ENCODE measurements at places on chromosomes 7 and 10.

GRCh38 chr7:110718503-110719205 lies 372.3 kb upstream of the LRRN3 start:
- DNase-seq: no peak

DNA sequence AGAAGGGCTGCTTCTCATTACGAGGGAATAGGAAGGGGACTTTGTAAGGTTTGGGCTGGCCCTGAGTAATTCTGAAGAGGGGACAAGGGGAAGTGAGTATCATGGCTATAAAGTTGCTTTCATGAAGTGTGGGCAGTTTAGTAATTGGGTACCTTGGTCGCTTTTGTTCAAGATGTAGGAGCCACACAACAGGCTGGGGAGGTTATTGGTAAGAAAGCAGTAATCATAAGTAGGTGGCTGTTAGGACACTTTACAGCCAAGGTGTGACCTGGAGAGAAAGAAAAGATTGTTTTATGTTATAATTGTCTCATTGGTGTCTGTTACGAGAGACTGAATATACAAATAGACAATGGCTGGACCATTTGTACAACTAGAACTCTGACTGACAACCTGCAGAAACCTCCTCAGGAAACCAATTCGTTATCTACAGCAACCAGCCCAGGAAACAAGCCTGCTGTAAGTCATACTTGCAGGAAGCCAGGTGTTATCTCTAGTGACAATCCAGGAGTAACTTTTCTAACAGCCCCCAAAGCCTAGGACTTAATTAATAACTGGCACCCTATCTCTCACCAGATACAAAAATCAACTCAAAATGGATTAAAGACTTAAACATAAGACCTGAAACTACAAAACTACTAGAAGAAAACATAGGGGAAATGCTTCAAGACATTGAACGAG lies 5.0 kb upstream of the CCM2 start:
- DNase-seq: no peak

GRCh38 chr7:116834815-116835504 lies 27.4 kb upstream of the CAPZA2 start:
- no peak for DNase-seq

DNA sequence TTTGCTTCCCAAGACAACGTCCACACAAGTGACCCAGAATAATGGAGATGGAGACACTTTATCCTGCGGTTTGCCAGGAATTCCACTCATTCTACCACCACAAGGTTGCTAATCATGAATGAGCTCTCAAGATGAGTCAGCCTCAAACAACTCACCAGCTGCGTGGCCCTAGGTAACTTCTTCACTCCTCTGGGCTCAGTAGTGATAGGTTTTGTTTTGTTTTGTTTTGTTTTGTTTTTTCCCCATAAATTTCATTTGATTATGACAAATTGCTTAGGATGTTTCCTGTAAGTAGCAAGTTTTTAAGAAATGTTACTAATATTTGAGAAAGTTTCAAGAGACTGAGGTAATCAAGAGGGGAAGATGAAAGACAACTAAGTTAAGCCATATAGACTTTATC lies 286.8 kb downstream of the PARD3 start:
- DNase-seq: no peak

DNA sequence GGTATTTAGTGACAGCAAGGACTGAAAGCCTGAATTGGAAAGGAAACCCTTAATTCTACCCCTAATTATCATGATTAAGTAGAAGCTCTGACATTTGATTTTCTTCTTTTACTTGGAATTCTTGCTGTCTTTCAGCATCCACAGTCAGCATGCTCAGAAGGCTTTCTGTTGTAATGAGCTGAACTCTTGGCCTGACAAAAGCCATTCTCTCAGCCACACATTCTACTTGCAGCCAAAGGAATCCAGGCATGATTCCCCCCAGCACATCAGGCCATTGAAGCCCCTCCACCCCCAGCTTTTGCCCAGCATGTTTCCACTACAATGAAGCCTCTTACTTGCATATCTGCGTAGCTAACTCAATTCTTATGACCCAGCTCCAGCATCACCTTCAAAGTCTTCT lies 94.3 kb upstream of the FRMD4A start:
- DNase-seq: no peak

- DNase-seq: no peak
Observed at GRCh38 chr7:32266932-32267475, 196.8 kb upstream of the PDE1C start.

DNA sequence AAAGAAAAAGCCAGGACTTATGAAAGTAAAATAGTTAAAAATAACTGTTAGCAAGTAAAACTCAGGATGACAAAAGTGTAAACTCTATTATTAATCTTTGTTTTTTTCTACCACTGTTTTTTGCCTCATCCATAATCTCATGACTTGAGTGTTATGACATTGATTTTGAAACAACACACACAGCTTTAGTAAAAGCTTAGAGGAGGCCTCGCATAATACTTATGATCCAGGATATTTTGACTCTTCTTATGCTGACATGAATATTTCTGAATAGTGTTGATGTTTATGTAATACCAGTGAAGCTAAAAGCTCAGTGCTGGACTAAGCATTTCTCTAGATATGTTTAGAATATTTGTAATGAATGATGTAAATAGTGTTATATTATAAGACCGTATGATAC lies 10.5 kb downstream of the KAT6B start:
- DNase-seq: no peak

DNA sequence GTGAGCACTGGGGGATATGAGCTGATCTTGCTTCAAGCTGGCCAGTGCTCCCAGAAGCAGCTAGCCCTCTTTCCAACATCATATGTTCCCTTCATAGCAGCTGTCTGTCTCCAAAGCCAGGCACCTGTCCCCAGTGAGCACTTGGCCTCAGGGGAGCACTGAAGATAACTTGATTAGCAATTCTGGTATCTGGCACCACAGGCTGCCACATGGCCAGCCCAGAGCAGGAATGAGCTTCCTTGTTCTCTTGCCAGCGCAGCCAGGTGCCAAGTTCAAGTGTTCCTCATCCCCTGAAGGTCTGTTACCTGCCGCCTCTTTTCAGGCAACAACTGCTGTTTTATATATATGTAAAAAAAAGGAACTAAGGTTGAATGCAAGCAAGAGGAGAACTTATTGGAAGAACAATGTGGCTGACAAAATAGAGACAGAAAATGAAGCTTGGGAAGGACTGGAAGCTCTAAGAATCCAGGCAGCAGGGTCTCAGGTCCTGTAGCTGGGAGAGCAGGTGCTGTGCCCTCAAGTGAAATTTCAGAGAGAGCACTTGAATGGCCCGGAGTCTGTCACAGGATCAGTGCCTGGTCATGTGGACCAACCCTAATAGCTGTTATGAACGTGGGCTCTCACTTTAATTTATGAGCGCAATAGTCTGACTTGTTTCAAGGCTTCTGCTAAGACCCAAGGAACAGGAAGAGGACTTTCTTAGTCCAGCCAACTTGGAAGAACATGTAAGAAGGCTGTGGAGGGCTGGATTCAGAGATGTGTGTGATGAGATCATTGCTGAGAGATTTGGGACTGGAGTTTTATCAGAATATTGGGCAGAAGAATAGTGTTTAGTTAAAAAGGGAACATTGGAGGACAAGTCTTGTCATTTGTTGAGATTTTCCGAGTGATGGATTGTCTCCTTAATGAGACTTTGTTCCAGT lies 267.2 kb downstream of the GLRX3 start:
- no peak for DNase-seq

DNA sequence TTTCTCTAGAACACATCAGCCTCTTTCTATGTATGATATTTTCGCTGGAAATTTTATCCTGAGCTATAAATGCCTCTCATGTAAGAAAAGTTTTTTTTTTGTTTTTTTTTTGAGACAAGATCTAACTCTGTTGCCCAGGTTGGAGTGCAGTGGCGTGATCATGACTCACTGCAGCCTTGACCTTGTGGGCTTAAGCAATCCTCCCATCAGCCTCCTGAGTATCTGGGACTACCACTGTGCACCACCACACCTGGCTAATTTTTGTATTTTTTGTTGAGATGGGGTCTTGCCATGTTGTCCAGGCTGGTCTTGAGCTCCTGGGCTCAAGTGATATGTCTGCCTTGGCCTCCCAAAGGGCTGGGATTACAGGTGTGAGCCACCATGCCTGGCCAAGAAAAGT lies 80.4 kb downstream of the ADK start:
- no peak for DNase-seq

DNA sequence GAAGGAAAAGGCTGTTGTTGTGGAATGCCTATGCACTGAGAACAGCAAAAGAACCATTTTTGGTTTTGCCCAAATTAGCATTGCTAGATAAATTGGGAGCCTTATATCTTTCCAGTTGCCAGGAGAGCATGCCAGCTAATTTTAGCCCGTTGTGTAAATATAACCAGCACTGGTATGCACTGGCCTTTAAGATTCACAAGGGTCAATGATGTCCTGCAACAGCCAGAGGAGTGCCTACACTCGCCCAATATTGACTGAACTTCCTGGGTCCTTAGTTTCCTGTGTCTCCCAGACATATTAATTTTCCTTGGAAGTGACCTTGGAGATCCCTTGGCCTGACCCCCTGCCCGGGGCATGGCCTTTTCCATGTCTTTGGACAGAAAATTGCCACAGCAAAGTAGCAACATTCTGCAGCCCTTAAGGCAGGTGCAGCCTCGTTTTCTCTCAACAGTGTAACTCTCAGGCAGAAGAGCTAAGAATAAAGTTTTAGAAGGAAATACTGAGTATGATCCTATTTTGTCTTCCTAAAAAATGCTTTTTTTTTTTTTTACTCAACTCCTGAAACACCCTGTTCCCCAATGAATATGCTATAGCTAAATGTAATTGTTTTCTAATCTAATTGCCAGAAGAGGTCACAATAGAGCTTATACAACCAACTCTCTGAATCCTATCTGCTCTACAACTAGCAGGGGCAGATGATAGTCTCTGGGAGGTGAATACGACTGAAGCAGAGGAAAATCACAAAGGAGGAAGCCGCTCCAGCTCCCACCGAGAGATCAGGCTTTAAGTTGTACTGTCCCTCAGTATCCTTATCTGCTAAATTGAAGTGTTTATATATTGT lies 131.9 kb upstream of the PCGF5 start:
- DNase-seq: no peak

DNA sequence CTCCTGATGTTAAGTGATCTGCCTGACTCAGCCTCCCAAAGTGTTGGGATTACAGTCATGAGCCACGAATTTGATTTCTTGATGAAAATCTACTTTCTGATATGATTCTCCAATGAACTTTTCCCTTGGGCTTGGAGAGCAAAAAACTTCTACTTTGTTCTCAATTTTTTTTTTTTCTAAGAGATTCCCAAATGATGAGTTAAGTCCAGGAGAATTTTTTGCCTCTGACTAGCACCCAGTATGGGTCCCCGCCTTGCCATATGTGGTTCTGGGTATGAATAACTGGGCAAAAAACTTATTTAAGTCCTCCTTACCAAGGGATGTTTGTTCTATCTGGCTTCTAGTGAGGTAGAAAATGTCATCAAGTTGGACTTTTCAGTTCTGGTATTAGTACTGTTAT lies 147.9 kb upstream of the LYZL1 start:
- no peak for DNase-seq

GRCh38 chr10:133143200-133143533 lies 16.9 kb upstream of the KNDC1 start:
- DNase-seq: no peak

DNA sequence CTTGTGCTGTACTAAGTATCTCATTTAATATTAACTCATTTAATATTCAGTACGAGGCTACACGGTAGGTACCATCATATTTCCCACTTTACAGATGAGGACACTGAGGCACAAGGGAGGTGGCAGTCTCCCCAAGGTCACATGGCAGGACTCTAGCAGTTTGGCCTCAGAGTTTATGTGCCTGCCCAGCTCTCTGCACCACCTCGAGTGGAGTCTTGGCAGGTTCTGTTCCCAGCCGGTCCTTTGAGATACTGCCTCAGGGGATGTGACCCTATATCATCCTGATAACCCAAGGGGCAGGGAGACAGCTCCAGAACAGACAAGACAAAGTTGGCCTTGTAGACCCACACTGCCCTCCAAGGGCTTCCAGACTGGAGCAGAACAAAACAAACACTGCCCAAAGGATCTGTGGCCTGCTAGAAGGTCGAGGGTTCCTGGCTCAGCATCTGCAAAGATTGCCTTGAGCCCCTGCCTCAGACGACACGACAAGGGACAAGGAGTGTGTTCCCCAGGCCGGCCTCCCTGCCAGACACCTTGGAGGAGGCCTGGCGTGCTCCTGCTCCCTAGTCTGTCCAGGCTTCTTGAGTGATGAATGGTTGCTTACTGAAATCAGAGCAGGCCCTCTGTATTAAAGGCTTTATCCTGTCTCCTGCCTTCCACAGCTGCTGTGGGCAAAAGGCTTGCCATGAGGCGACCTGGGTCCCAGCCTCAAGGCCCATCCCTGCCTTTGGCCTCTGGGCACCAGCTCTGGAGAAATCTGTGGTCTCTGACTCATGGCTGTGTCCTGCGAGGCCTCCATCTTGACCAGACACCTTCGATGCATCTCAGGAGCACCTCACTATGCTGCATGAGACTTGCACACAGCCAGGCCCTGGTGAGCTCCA lies 3.9 kb upstream of the PWWP2B start:
- DNase-seq: no peak

- no peak for DNase-seq
Observed at GRCh38 chr7:96217147-96217546, 104.8 kb downstream of the SLC25A13 start.

GRCh38 chr7:45401155-45401554 lies 173.0 kb upstream of the ADCY1 start:
- no peak for DNase-seq

- DNase-seq: no peak
Observed at GRCh38 chr7:28036696-28037095, 143.9 kb downstream of the JAZF1 start.

GRCh38 chr10:79269443-79269842 lies 77.8 kb upstream of the PPIF start:
- no peak for DNase-seq

DNA sequence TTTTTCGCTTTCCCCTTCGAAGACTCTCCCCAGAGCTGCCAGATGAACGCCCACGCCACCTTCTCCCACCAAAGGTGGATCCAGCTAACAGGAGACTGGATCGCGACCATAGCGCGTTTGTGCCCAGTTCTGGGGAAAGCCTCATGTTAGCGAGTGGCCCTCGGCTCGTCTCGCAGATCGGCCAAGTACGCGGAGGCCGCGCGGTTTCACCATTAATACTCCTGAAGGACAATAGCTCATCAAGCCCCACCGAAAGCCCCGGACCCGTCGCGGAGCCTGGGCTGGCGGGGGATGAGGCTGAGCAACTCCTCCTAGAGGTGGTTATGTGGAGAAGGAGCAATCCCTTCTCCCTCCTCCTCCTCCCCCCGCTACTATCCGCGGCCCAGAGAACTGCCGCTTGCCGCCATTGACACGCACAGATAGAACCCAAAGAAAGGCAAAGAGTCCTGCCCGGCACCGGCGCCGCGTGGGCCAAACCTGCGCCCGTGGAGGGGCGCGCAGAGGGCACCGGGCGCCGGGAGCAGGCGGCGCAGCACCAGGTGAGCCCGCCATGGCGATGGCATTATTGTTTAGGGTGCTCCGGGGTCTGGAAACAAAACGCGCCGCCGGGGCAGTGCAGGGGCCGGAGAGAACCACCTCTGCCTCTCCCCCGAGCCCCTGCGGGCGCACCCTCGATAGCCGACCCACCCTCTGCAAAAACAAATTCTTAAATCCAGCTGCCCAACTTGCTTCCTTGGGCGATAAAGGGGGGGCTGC lies at the start of gene MACROH2A2:
TSS of gene MACROH2A2 (plus strand) at position 385 of the 756 bp plus-strand sequence. CDS start 22,813 bp downstream, outside the sequence.
- DNase-seq: no peak

All from stimulated activated naive CD4-positive, alpha-beta T cell treated with Interleukin-2 at 50 U/mL for 16 hours (primary cell).